LHCN-M2 (cell line): ENCODE measurements at places on chromosomes 2 and 18. TPM values are rescaled to one million over a fixed set of nuclear protein-coding genes. Genes with fewer than 3 reads are reported as not detected.

Gene LPIN2
- 38.9 and 42.0 TPM in 2 replicates for total RNA-seq

Gene RAB27B
- 30.9 and 41.2 TPM in 2 replicates for total RNA-seq

Gene ABCG8
- total RNA-seq = not detected in 2 replicates

Gene SRD5A2
- not detected in 2 replicates for total RNA-seq

Gene CHRNG
- total RNA-seq = 0.83 and 5.5 TPM in 2 replicates

GRCh38 chr2:228654707-228655106 is 473.2 kb upstream of the SPHKAP start:
- DNase-seq = no peak

DNA sequence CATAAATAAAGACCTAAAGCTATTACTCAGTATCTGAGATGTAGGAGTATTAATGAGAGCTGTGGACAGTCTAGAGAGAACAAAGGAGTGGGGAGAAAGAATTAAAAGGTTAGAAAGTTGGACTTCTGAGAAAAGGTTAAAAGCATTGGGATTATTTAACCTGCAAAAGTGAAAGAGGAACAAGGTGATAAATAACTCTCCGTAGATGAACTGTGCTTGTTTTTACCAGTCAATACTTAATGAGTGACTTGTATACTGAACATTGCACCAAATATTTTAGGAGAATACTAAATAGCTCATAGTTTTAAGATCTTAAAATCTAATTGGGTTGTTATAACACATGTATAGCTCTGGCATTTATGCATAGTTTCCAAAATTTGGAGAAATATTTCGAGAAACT is 137.5 kb downstream of the GPD2 start:
- no peak for DNase-seq

- no peak for DNase-seq
Observed at GRCh38 chr2:215466097-215466909, 30.4 kb upstream of the FN1 start.

- DNase-seq = no peak
Observed at GRCh38 chr2:180991820-180992219, 11.4 kb downstream of the UBE2E3 start.

GRCh38 chr2:73072416-73072815 is 904 bp upstream of the SFXN5 start:
- DNase-seq = no peak

DNA sequence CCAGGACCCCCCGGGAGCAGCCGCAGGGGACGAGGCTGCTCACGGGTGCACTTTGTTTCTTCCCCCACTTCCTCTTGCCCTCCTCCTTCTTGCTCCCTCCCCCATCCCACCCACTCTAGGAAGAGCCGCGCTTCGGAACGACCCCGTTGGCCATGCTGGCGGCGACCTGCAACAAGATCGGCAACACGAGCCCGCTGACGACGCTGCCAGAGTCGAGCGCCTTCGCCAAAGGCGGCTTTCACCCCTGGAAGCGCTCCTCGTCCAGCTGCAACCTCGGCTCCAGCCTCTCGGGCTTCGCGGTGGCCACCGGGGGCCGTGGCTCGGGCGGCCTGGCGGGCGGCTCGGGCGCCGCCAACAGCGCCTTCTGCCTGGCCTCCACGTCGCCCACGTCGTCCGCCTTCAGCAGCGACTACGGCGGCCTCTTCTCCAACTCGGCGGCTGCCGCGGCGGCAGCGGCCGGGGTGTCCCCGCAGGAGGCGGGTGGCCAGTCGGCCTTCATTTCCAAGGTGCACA is 1.3 kb downstream of the SP9 start:
- DNase-seq = peak; percentile 27

- DNase-seq = peak; percentile 48
Observed at GRCh38 chr2:179031731-179032408, 18.1 kb downstream of the CCDC141 start.

DNA sequence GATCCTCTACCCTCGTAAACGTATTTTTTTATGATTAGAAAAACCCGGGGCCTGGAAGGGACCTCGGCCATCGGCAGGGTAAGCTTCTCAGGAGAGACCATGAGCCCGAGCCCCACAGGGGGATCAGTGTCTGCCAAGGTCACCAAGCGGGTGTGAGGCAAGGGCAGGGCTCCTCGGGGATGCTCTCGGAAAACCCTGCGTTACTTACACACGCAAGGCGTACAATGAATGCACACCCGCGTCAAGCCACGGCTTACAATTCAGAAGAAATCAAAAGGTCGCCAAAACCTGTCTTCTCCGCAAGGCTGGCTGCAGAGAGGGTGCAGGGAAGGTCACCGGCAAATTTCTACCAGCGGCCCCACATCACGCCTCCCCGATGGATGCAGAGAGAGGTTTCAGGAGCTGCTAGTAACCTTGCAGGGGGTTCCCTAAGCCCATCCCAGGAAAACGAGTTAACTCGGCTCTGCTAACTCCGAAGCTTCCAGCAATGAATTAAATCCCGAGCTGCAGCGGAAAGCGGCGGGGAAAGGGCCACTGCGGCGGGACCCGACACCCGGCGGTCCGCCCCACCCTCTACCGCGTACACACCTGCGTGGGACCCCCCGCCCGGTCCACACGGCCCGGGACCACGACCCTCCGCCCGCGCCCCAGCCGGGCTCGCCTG is 638 bp downstream of the ST3GAL5 start:
- no peak for DNase-seq

GRCh38 chr18:59737776-59738300 is 40.6 kb upstream of the CCBE1 start:
- no peak for DNase-seq

DNA sequence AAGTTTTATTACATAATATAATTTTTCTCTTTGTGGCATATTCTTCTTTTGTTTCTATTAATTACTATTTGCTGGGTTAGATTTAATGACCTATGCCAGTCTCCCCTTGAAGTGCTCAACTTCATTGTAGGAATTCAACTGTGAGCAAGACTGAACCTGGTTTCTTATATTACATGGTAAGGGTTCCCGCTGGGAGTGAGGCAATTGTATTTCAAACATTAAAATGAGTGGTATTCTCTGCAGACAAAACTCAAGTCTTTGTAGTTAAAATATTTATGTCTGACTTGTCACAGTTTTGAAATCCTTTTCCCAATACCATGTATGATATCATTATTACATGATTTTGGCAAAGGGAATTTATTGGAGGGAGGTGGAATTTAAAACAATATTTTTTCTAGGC is 278.7 kb downstream of the GULP1 start:
- DNase-seq = no peak

DNA sequence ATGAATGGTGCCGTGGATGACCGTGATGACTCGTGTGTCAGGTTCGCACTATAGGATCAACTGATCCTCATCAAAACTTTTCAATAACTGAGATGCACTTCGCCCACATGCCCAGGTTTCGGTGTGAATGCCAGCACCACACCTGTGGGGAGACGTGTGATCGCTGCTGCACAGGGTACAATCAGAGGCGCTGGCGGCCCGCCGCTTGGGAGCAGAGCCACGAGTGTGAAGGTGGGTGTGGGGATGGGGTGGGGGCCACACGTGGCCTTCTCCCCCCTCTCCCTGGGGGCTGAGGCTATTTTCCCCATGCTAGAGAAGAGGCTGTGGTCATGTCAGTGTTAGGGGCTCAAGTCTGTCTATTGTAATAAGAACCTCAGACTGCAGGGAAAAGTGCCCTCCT is 69.0 kb downstream of the LAMA3 start:
- DNase-seq = no peak

GRCh38 chr18:60228609-60229595 is 143.7 kb downstream of the MC4R start:
- DNase-seq = no peak

DNA sequence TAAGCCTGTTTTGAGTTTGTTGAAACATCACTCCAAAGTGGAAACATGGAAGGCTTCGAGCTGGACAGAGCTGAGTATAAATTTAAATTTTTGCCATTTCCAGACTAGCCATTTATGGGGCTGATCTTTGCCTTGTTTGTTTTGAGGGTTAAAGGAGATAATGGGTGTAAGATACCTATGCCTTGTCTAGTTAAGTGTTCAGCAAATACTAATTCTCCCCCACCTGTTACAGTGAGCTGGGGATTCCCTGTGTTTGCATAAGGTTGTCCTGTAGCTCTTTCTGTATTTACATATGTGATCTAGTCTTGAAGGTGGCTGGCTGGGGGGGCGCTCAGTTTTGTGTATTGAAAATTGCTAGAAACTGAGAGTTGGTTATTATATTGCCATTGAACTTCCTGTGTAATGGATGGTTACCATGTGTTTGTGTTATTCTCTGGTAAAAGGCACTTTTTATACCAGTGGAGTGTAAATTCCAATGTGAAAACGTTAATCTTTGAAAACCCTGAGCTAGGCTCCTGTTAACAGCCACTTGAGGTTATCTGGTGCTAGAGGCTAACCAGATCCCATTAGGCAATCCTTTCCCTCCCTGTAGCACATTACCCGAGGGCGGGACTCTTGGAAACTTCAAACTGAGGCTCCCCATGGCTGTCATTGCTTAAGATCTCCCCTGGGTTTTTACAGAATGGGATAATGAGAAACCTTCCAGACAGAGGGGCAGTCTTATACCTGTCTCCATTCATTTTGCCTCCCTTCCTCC is 26.7 kb downstream of the TANC1 start:
- no peak for DNase-seq

DNA sequence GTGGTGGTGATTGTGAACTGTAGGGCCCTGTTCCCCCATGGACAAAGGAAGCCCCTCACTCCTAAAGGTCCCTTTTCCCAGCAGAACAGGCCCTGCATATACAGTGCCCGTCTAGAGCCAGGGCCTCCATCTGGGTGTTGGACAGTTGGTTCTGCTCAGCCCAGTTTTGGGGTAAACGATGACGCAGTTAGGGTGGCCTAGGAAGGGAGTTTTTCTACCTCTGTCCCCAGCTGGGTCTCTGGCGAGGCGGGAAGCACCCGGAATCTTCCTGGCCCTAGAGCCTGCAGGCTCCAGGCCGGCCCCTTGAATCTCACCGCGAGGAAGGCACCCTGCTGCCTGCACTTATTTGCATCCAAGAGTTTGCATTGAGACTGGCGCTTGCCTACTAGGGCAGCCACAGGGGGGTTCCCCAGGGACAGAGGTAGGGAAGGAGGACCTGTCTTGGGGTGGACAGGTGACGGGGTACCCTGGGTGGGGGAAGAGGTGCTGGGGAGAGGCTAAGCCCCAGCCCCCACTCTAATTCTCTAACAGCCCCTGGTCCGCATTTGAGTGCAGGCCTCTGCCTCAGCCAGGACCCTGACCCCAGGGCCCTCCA is 529 bp upstream of the MTA3 start:
- no peak for DNase-seq

DNA sequence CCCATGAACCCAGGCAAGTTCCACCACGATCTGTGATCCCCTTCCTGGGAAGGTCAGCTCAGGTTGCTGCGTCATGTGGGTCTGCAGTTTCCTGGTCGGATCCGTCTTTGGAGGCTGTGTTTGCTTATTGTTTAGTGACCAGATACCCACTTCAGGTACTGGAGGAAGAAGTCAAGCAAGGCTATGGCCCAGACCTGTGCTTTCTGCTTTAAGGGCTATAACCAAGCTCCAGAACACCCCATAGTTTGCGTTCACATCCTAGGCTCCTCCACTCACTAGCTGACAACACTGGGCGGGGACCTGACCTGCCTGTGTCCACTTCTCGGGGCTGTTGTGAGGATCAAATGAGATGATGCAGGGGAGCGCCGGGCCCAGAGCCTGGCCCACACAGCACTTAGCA is 44.0 kb downstream of the MAL start:
- DNase-seq = no peak

- no peak for DNase-seq
Observed at GRCh38 chr18:43004421-43004820, 111.1 kb downstream of the RIT2 start.

- DNase-seq = no peak
Observed at GRCh38 chr18:23567671-23568070, 18.6 kb downstream of the NPC1 start.

DNA sequence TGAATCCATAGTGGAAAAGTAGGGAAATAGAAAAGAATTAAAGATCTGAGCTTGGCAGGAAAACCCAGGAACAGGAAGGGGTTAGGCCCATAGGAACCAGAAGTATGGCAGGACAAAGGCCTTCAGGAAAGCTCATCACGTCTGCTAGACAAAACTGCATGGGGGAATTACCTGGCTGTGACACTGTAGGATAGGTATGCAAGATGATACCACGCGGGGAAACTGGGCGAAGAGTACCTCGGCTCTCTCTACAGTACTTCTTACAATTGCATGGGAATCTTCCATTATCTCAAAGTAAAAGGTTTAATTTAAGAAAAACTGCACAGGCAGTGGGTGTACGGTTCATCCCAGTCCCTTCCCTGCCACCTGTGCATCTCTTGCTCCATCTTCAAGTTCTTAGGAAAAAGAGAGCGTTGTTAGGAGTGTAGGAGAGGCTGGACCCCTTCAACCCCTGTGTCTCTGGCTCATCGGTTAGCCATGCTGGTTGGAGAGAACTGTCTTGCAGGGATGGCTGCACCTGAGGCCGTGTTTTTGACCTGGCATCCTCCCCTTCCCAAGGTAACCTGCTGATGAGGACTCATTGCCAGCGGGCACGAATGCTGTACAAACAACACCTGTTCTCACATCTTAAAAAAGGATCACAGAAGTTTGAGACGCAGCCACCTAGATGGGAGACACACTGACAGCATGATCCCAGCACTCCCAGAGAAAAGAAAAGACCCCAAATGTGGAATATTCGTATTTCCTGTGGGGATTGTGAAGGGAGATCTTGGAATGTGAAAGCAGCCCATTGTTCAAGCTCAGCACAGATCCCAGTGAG is 120.5 kb upstream of the COPS8 start:
- DNase-seq = no peak

DNA sequence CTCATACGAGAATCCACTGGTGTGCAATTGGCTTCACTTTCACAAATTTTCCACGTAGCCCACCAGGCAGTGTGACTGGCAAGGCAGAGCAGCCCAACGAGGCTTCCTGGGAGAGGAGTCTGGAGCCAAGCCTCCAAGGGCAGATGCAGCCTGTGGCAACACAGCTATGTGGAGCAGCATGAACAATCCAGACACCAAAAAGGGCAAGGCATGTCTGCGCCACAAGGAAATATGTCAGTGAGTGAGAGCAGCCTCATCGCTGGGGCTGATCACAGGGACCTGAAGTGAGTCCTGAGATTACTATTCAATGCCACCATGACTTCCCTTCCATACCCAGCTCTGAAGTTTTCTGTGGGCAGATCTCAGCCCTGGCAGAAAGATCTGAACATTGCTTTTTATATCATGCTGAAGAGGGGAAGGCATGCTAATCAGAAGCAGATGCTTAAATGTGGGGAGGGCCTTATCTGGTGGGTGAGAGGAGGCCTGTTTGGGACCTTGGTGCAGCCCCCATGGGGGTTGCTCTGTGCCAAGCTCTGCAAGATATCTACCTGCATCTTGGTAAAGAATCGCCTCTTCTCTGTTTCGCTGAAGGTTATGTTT is 40.0 kb upstream of the PUM2 start:
- DNase-seq = no peak
